ENCODE measurements at places on chromosomes 3 and 15.

DNA sequence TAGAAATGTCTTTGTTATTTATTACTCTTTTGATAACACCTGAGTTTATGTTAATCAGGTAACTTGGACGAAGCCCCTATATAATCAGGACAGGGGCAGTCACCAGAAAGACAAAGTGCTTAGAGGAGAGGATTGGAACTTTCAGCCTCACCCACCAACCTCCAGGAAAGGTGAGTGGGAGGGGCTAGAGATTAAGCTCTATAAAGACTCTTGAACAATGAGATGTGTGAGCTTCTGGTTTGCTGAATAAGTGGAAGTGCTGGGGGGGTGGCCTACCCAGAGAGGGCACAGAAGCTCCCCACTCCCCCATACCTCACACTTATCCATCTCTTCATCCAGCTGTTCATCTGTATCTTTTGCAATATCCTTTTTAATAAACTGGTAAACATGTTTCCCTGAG lies 73.9 kb downstream of the TTBK2 start:
- DNase-seq, result no peak

DNA sequence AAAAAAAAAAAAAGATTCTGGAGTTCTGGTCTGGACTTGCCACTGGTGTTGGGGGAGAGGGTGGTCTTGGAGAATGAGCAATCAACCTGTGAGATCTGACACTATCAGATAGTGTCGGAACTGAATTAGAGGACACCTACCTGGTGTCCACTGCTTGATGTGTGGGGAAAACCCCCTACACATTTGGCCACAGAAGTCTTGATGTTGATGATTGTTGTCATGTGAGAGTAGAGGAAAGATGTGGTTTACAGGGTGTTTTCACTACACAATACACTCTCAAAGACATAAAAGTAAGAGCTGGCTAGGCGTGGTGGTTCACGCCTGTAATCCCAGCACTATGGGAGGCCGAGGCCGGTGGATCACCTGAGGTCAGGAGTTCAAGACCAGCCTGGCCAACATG lies 36.9 kb upstream of the RAB7A start:
- no peak for DNase-seq

DNA sequence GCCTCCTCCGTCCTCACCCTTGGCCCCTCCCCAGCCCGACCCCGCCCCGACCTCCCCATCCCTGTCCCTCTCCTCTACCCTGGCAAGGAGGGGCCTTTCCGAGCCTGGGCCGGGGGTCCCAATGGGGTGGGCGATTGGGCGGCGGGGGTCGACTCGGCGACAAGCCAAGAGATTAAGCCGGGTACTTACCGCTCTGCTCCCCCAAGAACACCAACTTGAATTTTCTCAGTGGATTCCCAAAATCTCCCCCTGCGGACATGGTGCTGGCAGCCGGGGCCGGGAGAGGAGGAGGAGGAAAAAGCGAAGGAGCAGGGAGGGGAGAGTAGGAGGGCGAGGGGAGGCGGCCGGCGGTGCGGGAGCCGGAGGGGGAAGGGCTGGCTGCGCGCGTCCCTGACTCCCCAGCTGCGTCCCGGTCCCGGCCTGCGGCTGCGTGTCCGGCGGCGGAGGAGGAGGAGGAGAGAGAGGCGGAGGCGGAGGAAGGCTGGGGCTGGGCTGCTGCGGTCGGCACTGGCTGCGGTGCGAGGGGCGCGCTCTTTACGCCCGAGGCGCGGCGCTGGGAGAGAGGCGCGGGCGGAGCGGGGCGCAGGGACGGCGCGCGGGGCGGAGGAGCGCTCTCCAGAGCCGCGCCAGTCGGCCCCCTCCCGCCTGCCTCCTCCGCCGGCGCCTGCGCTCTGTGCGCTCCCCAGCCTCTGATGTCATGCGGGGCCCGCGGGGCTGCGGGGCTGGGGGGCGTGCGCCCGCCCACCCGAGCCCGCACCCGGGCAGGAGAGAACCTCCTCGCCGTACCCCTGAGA lies at the start of gene RAB6B:
RAB6B (minus strand) TSS at position 675 of the 794 bp plus-strand sequence; CDS start at position 259, 416 bp downstream.
- peak; percentile 51 for DNase-seq

DNA sequence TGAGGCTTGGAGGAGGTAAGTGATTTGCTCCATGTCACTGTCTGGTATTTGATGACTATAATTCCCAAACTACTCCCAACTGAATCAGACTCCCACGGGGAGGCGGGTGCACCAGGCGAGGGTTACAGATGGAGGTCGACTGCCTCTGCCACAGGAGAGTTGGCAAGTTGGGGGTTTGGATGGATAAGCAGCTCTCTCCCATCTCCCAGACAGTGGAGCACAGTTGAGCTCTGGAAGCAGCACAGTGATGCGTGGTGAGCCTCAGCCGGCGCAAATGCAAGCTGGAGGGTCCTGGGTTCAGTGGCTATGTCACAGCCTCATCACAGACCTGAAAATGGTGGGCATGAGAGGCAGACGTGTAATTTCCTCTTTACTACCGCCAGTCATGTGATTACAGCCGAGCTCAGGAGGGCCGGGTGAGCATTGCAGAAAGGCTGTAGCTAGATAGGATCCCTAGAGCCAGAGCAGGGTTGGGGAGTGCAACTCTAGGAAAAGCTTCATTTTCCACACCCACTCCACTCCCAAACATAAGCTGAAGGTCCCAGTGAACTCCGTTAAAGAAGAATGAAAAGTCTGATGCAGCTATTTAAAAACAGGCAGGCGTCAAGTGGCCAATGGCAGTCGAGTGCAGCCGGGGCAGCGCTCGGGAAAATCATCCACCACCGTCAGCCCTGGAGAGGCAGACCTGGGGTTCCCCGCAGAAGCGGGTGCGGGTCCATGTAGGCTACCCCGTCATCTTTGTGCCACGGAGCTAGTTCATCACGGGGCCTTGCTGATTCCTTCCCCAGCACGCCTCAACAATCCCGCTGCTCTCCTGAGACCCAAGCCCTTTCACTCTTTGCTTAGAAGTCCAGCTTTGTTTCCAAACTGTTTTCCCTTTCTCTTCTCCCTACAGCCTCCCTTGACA lies 33.3 kb upstream of the VPS8 start:
- no peak for DNase-seq

DNA sequence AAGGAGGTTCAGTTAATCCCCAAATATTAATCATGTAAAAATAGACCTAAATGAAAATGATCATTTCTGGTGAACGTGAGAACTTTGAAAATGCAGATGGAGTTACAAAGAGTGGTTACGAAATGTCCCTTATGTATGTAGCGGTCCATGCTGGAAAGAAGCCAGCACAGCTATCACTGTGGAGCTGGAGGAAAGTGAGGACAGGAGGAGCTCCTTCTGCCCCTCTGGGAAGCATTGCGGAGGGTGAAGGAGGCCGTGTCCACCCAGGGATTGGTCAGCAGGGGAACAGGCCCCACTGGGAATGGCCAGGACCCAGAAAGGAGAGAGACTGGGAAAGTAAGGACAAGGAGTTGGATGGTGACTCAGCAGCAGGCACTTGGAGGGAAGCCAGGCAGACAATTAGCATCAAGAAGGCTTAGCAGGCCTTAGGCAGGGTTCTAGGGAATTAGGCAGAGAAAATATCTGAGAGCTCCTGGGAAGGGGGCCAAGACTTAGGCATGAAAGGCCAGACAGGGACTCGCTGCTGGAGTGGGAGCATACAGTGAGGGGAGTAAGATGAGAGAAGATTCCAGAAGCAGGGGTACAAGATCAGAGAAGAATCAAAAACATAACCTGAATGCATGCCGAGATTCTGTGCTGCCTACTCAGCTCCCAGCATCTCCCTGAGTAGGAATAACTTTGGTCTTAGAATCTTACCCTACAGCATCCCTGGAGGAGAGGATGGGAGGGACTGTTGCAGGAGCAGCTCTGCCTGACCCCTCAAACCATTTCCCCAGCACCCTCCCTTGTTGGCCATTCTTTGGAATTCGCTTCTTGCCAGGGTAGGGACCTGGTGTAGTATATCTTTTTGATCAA lies 171.0 kb upstream of the UMPS start:
- no peak for DNase-seq
